Neural crest cell (in vitro differentiated cells): ENCODE measurements at places on chromosomes 5 and 9.
A peak's percentile ranks its signal among the peaks of the same experiment; 100 is the strongest.

DNA sequence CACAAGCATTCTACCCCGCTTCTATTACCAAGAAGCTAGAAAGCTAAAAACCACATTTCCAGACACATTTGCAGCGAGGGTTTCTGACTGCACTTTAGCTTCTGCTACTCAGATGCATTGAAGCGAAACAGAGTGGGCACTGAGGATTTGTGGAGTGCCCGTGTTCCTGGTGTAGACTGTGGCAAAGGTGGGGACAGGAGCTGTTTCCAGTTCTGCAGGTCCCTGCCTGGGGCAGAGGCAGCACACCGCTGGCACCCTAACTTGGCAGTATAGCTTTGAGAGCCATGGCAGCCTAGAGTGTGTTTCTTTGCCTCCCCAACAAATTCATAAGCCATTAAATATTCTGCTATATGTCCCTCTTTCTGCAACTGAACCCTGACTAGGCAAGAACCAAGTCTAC is 108.6 kb upstream of the SPOCK1 start:
- no peak for DNase-seq

DNA sequence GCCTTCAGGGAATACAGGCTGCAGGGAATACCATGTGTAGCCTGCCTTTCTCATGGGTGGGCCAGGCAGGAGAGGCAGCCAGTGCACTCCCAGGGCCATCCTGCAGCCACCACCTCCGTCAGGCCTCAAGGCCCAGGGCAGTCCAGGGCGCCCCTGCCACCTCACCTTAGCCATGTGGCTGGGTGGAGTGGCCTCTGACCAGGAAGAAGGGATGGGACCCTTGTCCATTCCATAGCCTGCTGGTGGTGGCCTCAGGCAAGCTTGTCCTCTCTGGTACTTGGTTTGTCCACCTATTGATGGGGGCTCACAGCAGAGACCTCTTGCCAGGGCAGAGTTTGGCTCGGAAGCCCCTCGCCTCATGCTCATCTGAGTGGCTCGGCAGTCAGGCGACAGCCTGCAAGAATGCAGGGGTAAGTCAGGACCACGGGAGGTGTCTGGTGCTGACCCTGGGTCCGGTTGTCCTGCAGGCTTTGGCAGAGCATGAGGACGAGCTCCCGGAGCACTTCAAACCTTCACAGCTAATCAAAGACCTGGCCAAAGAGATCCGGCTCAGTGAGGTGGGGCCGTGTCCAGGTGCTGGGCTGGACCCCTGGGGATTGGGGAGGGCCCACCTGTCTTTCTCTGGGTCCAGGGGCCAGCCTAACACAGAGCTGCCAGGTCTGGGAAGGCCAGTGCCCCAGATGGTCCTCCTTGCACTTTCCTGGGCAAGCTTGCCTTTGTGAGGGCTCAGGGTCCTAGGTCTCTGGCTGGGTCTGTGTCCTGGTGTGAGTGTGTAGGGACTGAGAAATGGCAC is 82.9 kb downstream of the PHF2 start:
- no peak for DNase-seq

GRCh38 chr5:140165101-140165922 is 9.7 kb upstream of the CYSTM1 start:
- no peak for DNase-seq

GRCh38 chr9:71349218-71349617 is 227.8 kb upstream of the TRPM3 start:
- DNase-seq, result no peak

GRCh38 chr5:129804705-129805104 is 56.8 kb downstream of the MINAR2 start:
- no peak for DNase-seq

GRCh38 chr5:107196500-107197059 is 474.2 kb downstream of the EFNA5 start:
- no peak for DNase-seq

DNA sequence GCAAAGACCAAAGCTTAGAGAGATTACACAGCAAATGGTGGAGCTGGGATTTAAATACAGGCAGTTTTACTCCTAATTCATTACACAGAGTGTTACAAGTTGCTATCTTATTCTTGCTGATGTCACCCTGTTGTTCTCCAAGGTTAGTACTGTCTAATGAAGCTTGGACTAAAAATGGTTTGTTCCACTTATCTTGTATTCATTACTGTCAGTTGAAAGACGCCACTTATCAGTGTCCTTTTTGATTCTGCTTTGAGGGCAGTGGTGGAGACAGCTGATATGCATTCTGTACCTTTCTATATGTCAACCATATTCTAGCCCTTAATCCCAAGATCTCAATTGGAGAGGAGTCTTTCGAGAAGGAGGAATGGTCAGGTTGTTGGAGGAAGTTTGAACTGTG is 14.0 kb upstream of the DENND4C start:
- DNase-seq, result no peak

- no peak for DNase-seq
Measured at GRCh38 chr5:96431376-96432187, 1.5 kb downstream of the PCSK1 start.

DNA sequence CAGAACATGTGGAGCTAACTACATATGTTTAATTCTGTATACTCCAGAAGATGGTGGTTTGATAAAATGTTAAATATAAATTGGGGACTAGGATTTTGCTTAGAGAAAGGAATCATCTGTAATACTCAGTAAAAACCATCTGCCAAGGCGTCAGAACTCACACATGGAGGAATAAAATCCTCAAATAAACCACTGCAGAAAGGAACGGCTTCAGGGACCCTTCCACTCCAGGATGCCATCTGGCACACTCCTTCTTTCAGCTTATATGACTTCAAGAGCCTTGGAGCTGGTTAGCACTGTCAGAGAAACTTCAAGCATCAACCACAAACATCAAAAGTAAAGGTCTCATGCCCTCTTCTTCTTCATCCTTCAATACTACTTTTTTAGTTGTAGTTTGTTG is 360.6 kb downstream of the PLK2 start:
- DNase-seq, result no peak

DNA sequence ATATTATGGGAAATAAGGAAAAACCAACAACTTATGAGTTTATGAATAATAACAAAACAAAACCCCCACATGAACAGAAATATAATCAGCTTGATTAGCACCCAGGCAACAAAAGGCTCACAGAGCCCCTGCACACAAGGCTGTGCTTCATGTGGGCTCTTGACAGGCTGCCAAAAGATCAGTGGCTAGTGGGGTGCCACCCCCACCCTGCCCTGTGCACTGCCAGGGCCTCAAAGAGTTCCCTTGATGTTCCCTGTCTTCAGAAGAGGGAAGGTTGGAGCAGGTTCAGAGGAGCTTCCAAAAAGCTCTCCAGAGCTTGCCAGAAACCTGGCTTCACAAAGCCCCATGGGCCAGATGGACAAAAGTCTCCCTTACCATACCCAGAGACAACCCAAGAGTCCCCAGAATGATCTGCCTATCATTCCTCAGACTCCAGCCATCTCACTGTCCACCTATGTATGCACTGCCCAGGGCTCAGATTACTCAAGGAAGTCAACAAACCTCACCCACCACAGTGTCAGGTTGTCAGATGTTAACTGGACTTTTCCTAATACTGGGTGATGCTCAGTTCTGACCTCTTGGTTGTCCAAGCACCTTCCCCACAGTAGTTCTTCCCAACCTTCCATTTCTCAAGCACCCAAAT is 87.5 kb downstream of the SIL1 start:
- DNase-seq, result no peak

DNA sequence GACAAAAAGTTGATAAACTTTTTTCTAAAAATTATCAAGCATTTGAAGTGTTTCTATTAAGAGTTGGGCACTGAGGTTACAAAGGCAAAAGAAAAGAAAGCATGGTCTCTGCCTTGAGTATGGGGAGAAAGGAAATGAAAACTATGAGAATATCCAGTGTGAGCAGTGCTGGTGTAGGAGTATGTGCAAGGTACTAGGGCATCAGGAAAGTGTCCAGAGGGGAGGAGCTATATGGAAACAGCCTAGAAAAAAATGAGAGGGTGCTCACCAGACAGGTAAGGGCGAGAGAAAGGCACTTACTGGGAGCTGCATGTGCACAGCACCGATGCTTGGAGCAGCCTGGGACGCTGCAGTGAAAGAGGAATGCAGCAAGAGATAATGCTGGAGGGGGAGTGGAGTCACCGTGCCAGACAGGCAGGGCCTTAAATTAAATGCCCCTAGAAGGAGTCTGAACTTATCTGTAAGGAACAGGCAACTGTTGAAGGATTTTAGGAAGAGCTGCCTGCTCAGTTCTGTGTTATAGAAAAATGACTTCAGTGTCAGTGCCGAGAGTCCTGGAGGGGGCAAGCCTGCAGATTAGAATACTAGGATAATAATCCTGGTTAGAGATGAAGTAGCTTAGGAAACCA is 14.0 kb downstream of the MCC start:
- no peak for DNase-seq

DNA sequence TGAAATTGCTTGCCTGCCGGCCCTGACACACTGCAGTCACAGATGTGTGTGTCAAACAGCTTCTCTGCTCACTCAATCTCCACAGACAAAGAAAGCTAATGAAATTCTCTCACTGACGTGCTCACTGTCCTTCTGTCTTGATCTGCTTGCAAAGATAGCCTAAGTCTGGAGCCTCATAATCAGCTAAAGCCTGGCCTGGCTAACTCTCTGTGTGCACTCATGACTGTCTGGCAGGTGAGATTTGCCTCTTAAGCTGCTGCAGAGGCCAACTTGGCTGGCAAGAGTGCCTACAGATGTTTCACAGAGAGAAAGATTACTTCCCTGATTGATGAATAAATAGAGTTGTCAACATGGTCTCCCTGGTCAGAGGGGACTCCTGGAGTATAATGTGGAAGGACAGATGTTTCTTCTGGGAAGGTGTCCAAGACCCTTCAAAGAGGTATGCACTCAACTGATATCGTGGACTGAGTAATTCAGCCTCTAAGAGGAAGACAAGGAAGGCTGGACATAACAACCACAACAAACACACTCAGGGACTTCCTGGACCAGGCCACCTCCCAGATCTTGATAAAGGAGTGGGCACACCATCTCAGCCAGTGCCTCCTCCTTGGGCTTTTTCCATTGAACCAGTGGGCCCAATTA is 362.0 kb downstream of the SPOCK1 start:
- DNase-seq, result no peak

DNA sequence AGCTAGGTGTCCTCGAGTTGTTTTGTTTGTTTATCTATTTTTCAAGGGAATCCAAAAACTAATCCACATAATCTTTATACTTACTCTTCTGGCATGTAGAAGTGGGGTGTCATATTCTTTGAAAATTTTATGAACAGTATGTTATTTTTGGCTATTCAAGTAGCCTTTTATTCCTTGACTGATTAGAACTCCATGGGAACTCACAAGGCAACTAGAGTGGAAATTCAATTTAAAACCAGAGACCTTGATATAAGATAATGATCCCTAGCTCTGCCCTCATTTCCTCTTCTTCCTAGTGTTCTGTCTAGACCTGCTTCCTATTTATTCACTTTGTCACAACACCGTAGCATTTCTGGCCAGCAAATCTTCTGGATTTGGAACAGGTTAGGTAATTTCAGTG is 1123.7 kb upstream of the C9orf72 start:
- no peak for DNase-seq

DNA sequence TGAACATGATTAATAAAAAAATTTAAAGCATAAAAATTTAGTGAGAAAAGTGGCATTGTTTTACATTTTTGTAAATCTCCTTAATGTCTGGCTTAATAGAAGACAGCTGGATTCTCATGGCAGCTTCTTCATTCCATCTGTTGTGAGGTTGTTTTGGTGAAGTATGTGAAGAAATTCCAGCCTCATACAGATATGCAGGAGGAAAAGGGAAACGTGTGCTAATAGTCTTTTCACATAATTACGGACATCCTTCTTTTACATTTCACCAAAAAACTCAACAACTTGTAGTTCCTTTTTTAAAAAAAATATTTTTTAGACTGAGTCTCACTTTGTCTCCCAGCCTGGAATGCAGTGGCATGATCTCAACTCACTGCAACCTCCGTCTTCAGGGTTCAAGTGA is 46.9 kb downstream of the HACD4 start:
- DNase-seq, result no peak

- no peak for DNase-seq
Measured at GRCh38 chr5:32508806-32509805, 64.6 kb upstream of the ZFR start.

GRCh38 chr5:177368869-177369644 is 11.3 kb downstream of the RGS14 start:
- DNase-seq, result peak; percentile 42

GRCh38 chr5:5705010-5705409 is 282.5 kb downstream of the ICE1 start:
- DNase-seq, result no peak

DNA sequence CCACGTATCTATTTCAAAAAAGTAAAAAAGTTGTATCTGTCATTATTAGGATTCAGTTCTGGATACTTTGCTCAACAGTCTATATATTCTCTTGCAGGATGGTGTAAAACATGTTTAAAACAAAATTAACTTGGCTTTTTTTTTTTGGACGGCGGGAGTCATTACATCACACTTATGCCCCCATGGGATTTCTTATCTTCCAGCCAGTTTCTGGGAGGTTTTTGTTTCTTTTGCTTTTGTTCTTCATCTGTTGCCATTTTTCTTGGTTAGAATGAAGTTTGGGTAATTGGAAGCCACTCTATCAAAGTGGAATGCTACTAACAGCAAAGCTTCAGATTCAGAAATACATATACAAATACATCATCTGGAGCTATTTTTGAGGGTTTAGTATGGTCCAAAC is 1.8 kb upstream of the STARD4 start:
- DNase-seq, result no peak

GRCh38 chr5:124979251-124979650 is 232.8 kb upstream of the ZNF608 start:
- DNase-seq, result no peak

GRCh38 chr5:77298146-77298545 is 87.7 kb downstream of the PDE8B start:
- no peak for DNase-seq

- no peak for DNase-seq
Measured at GRCh38 chr5:172508471-172509404, 54.4 kb upstream of the SH3PXD2B start.

GRCh38 chr5:85671223-85671970 is 946.3 kb upstream of the COX7C start:
- DNase-seq, result no peak

- DNase-seq, result no peak
Measured at GRCh38 chr5:101136454-101136853, 233.4 kb upstream of the ST8SIA4 start.

- no peak for DNase-seq
Measured at GRCh38 chr5:92548346-92548745, 1032.7 kb downstream of the NR2F1-AS1 start.

- DNase-seq, result no peak
Measured at GRCh38 chr9:102728946-102729345, 266.2 kb upstream of the CYLC2 start.

GRCh38 chr9:75830303-75830702 is 60.2 kb upstream of the PCSK5 start:
- DNase-seq, result no peak

GRCh38 chr5:120007598-120007997 is 378.2 kb downstream of the FAM170A start:
- no peak for DNase-seq

DNA sequence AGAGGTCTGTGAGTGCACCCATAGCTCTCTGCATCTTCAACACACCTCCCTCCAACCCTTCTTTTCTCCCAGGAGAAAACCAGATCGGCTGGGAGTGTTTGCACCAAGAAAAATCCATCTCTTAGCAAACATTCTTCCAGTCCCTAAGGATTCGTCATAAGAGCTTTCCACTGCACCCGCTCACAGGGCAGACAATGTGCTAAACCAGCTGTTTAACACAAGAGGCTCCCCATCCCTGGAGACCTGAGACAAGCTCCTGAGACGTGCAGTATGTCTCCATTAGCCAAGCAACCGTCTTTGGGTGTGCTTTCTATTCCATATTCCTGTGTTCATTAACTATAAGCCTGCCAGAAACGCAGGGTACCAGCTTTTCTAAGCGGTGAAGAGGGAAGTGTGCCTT is 93.6 kb upstream of the ZNF462 start:
- DNase-seq, result no peak

GRCh38 chr9:117511852-117512481 is 97.1 kb upstream of the ASTN2 start:
- DNase-seq, result no peak
